ENCODE measurements at places on chromosomes 3 and 15. TPM values are rescaled to one million over a fixed set of nuclear protein-coding genes. Genes with fewer than 3 reads are reported as not detected.

- peak; percentile 90 for DNase-seq
Measured at GRCh38 chr3:102006812-102007485, 157.6 kb downstream of the NFKBIZ start.

The CHRD gene
- total RNA-seq = 18.8 TPM

The RASGRF1 gene
- 29.1 TPM for total RNA-seq

DNA sequence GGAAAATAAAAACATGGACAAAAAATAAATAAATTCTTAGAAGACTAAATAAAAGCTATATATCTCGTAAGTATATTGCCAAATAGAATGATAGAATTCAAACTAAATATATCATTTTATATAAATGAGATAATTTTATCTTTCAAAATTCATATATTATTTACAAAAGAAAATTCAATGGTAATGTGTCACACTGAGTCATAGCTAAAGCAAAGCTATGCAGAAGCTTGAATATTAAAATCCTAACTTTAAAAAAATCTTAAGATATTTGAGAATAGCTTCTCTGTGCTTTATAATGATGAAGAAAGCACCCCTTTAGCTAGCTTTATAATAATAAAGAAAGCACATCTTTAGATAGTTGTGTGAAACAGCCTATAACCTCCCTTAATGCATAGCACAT lies 1010.8 kb downstream of the OTOL1 start:
- DNase-seq = no peak

- DNase-seq = no peak
Measured at GRCh38 chr15:70770863-70771262, 7.5 kb upstream of the UACA start.

Measured in myocyte (in vitro differentiated cells).